ENCODE measurements at places on chromosomes 13 and 19.
A peak's percentile ranks its signal among the peaks of the same experiment; 100 is the strongest.

DNA sequence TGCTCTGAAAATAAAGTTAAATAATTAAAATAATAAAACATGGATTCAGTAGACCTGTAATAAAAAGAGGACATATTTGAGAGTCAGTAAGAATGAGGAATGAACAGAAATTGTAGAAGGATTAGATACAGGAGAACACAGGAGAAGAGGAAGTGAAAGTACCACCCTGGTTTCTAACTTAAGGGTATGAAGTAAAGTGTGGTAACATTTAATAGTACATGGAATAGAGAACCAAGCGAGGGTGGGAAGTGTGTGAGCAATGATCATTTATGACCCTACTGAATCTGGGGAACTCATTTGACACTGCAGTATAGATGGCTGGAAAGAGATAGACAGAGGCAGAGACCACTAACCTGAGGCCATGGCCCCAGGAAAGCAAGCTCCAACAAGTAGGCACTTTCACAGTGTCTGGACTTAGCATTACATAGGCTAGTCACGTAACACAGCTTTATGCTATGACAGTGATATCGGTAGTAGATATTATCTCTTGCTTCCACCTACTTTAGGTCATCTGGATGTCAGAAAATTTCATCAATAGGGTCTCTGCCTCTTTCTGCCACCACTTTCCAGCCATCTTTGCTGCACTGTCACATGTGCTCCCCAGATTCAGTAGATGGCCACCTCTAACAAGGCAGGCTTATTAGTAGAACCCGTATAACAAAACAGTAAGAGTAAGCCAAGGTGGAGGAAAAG, 633.9 kb upstream of the MIR17HG start:
- no peak for DNase-seq

- DNase-seq = no peak
Observed at GRCh38 chr13:52707375-52707774, 32.2 kb downstream of the CNMD start.

DNA sequence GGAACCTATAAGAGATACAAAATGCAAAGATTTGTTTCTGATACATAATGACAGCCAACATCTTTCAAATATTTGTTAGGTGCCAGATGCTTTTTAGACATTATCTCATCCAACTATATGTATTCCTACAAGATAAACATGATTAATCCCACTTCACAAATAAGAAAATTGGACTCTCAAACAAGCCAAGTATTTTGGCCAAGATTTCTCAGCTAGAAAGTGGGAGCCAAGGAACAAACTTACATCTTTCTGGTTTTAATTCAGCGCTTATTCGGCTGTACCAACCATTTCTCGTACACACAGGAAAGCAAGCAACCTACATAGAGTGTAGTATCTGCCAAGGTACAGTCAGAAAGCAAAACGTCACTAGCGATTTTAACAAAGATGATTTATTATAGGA, 85.7 kb upstream of the SERP2 start:
- no peak for DNase-seq

DNA sequence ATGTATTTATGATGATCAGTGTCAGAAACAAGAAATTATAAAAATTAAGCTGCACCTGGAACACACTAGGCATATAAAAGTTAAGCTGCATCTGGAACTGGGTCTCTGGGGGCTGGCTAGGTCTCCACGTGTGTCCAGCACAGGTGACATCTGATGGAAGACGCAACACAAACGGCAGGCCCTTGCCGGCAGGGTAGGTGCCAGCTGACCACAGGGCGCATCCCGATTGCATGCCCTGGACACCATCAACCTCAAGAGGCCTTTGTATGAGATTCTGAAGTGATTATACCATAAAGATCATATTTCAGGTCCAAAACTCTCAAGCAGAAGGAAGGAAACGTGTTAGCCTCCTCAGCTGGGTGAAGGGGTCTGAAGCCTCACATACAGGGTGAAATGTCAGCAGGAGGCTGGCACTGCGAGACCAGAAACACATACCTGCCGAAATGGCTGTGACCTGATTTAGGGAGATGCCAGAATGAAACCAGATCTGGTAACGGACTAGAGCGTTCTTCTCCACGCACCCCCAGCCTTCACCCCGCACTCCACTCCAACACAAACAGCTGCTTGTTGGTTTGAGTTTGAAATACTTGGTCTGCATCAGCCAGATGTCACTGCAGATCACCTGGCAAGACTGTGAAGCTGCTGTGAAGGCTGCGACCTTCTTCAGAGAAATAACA, 37.3 kb downstream of the COL4A1 start:
- DNase-seq = no peak

DNA sequence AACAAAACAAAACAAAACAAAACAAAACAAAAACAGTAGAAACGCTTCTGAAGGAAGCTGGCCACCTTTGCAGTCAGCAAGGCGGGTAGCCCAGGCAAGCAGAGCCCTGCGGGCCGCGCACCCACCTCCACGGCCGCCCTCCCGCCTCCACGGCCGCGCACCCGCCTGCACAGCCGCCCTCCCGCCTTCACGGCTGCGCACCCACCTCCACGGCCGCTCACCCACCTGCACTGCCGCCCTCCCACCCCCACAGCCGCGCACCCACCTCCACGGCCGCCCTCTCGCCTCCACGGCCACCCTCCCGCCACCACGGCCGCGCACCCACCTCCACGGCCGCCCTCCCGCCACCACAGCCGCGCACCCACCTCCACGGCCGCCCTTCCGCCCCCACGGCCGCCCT, 9.0 kb upstream of the TIMM13 start:
- DNase-seq = no peak

GRCh38 chr13:74910415-74910814, 571.6 kb downstream of the TBC1D4 start:
- DNase-seq = no peak

- no peak for DNase-seq
Observed at GRCh38 chr13:28470296-28470695, 24.6 kb downstream of the FLT1 start.

- no peak for DNase-seq
Observed at GRCh38 chr13:73390100-73390499, 331.3 kb downstream of the KLF5 start.

GRCh38 chr19:42248270-42249148, 6.1 kb upstream of the GSK3A start:
- DNase-seq = no peak

GRCh38 chr19:43713208-43713607, 2.7 kb upstream of the IRGC start:
- no peak for DNase-seq

- DNase-seq = no peak
Observed at GRCh38 chr19:17322854-17323253, 11.8 kb downstream of the ANO8 start.

DNA sequence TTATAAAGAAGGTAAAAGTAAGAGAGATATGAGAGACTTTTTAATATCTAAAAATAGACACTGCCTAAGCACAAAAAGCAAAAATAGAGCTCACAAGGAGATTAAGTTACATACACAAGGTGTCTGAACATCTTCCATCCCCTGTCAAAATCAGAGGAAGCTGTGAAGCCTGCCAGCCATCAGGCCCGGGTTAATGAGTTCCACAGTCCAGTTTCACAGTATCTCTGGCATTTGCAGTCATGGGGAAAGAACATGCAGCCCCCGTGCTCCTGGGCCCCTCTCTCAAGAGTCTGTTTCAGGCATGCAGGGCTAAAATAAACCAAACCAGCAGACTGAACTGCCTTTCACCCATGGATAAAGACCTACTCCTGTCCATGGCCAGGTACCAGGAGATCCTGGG, 79.2 kb downstream of the TBC1D4 start:
- DNase-seq = no peak

DNA sequence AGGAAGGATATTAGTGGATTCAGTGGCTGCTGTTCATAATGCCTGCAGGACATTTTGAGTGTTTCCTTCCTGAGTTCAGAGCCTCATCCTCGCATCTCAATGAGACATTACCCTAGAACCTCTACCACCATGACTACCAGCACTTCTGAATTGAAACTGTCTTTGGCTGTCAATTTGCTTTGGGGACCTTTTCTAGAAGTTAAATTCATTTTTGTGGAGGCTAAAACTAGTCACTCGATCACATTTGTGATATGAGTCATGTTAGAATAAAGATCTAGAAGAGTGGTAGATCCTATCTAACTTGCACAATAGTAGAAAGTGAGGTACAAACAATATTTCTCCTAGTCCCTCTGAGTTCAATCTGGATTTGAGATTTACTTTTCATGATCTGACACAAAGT, 124.9 kb downstream of the KCNRG start:
- DNase-seq = no peak

DNA sequence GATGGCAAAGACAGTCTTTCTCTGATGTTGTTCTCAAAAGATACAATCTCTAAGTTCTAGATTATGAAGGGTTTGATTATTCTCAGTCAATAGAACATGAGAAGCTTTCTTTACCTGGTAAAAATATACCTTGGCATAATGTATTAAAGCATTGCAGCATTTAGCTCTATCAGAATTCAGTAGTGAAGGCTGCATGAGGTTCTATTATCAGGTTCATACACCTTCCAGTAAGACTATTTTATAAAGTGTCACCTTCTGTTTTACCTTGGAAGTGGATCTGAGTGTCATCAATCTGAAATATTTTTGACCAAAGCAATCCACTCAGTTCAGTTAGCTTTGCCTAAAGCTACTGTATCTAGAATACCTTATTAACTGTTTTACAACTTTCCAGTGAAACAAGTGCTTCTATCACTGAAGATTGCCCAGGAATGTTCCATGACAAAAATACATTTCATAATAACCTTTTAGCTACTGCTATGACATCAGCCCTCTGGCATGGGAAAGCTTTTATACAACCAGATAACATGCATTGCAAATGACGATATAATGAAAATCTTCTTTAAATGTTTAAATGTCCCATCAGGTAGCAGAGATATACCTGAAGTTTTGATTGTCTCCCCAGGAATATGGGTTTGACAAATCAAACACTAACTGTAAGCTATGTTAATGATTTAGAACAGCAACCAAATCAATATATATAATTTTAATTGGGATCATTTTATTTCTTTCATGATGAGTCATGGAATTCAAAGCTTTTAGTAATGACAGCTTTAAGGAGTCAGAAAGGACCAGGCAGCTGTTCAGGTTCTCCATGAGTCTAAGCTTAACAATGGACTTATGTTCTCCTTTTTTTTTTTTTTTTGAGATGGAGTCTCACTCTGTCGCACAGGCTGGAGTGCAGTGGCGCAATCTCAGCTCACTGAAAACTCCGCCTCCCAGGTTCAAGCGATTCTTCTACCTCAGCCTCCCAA, 72.2 kb downstream of the UFM1 start:
- peak; percentile 31 for DNase-seq

- DNase-seq = no peak
Observed at GRCh38 chr13:26971990-26972887, 199.4 kb downstream of the USP12 start.

- no peak for DNase-seq
Observed at GRCh38 chr19:5645409-5645808, 22.5 kb downstream of the SAFB start.

GRCh38 chr19:37989855-37990254, 82.8 kb downstream of the SIPA1L3 start:
- DNase-seq = no peak

DNA sequence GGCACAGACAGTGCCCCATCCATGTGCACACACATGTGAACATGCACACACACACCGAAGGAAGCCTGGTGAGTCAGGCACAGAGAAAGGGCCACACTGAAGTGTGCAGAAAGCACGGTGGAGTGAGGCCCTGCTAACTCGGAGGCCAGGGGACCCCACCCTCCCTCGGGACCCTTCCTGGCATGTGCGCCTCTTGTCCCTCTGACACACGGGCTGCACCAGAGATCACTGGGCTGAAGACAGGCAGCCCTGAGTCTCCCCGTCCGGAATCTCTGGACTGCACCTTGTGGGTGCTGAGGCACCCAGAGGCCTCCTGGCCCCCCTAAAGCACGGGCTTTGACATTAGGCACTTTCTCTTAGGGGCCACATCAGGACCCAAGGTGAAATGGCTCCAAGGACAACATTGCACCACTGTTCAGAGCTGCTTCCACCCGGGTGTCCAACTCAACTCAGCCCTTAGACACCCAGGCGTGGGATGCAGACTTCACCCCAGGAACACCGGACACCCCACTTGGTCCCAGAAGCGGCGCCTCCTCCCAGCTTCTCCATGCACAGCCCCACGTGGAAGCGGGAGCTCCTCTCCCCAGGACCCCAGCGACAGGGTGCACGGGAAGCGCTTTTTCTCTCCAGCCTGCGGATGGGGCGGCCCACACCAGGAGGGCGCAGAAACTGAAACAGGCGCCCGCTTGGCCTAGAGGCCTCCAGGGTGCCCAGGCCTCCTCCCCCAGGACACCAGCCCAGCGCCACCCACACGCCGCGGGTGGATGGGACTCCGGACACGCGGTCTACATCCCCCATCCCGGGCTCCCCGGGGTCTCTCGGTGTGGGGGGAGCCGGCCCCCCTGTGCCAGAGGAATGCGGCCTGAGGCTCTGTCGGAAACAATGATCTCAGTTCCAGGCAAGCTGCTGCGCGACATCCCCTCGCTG, 90.2 kb downstream of the SPACA7 start:
- no peak for DNase-seq

- no peak for DNase-seq
Observed at GRCh38 chr19:27851543-27852060, 1361.3 kb downstream of the UQCRFS1 start.

- DNase-seq = no peak
Observed at GRCh38 chr13:68748038-68748437, 1359.6 kb upstream of the ATXN8OS start.

- peak; percentile 19 for DNase-seq
Observed at GRCh38 chr13:23504180-23504579, 66.0 kb upstream of the TNFRSF19 start.

DNA sequence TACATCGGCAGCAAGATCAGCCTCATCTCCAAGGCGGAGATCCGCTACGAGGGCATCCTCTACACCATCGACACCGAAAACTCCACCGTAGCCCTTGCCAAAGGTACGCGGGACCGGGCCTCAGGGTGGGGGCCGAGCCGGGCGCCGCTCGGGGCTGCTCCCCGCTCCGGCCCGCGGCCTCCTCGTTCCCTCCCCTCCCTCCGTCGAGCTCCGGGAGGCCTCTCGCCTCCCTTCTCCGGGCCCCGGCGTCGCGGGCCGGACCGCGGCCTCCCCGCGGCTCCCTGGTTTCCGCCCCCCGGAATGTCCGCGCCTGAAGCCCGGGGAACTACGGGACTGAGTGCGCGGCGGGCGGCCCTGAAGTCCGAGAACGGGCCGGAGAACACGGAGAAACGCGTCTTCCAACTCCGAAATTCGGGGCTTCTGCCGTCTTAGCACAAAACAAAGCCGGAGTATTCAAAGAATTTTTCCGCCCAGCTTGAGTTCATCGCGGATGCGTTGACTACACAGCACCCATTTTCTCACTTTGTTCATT, 423 bp downstream of the LSM14A start:
- DNase-seq = peak; percentile 27

GRCh38 chr13:40047322-40047771, 391.9 kb downstream of the COG6 start:
- DNase-seq = no peak

- peak; percentile 80 for DNase-seq
Observed at GRCh38 chr19:28705008-28705407, 507.9 kb downstream of the UQCRFS1 start.

All from brain microvascular endothelial cell (primary cell).